T1000 (cell line): ENCODE measurements at places on chromosomes 12 and 14.

DNA sequence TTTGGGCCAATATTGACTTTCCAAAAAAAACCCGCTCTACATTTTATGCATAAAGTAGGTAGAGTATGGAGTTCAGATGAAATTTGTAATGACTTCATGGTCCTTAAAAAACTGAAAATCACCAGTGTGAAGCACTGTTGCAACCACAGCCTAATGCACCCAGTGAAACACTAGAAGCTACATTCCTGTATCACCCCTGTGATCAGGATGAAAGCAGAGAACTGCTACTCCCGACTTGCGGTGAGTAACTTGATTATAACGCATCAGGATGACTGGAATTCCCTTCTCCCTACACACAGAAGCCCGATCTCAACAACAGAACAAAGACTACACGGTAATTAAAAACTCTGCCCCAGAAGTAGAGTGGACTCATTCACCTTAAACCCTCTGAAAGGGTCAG is 33.8 kb downstream of the SPTB start:
- no peak for DNase-seq

- no peak for DNase-seq
Measured at GRCh38 chr12:23671881-23672280, 277.6 kb downstream of the SOX5 start.

GRCh38 chr12:52335598-52336262 is 14.5 kb upstream of the KRT83 start:
- no peak for DNase-seq

GRCh38 chr14:99047441-99048031 is 224.5 kb downstream of the BCL11B start:
- no peak for DNase-seq

GRCh38 chr12:6925239-6925539 is 2.6 kb upstream of the ATN1 start:
- no peak for DNase-seq

DNA sequence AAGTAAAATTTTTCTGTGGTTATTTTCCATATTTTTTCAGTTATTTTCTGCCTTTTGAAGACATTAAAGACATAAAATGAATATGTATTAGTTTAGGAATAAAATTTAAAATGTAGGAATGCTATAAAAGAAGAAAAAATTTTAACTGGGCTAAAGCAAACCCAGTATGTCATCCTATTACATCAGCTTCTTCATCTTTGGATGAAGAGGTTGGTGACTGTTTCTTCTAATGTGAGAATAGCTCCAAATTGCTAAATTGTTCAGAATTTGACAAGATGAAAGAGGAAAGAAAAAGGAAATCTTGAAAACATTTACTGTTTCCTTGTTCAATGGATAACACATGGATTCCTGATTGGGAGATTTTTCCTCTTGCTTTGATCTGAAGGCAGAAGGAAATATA is 52.7 kb upstream of the PZP start:
- no peak for DNase-seq

DNA sequence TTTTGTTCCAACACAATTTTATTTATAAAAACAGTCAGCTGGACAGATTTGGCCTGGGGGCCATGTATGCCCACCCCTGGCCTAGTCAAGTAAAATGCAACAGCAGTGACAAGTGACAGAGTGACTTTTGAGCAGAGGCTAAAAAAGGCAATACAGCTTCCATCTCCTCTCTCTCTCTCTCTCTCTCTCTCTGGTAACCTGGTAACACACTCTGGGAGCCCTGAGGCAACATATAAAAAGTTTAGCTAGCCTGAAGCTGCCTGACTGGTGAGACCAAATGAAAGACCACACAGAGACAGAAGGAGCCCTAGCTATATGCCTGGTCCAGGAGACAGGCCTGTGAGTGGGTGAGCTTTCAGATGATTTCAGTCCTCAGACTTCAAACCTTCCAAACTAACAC is 105.4 kb downstream of the DENND5B start:
- peak; percentile 12 for DNase-seq

DNA sequence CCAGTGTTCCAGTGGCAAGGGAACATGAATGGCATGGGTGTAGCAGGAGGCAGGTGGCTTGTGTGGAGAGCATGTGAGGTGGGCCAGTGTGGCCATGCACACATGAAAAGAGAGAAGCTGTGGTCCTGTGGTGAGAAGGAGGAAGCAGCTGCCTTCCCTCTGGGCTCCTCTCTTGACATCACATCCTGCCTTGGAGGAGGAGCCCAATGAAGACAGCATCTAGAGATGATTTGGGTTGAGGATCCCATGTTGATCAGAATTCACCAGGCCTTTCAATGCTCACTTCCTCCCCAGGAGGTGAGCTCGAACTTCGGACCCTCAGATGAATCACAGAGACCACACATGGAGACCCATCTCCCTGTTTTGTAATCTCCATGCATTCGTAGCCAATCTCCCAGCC is 82.6 kb downstream of the LRRC74A start:
- no peak for DNase-seq

GRCh38 chr12:127785540-127785939 is 481.4 kb upstream of the TMEM132C start:
- no peak for DNase-seq

DNA sequence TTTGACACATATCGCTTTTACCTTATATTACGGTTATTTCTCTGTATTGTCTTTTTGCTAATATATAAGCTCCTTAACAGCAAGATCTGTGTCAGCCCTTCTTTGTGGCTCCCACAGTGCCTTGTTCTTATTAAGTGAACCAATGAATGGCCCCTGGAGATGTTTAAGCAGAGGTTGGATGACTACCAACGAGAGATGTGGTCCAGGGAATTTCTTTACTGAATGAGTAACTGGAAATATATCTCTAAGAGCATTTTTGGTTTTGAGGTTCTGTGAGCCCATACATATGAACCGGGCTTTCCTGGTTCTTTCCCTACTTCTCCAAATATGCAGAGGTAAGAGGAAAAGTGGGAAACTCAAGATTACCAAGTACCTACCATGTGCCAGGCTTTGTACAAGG is 23.5 kb downstream of the CALCOCO1 start:
- DNase-seq, result no peak

GRCh38 chr12:1796515-1797010 is 23.8 kb upstream of the LRTM2 start:
- no peak for DNase-seq

DNA sequence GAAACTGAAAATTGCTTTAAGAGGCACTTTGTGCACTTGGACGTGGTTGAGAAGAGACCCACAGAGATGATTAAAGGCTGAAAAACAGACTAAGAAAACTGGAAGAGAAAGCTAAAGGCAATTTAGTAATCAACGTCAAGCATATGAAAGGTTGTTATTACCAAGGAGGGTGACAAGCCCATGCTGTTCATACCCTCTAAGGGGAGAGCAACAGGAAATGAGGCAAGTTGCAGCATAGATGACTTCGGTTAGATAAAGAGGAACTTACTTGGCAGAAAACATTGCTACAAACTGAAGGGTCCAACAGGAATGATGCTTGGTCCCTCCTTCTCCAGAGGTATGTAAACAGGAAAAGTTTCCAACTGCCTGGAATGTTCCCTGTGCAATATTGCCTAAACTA is 107.8 kb downstream of the DUSP6 start:
- no peak for DNase-seq
